ENCODE measurements at places on chromosomes 7 and 10.

- no peak for DNase-seq
Observed at GRCh38 chr7:157854066-157854891, 517.5 kb downstream of the DNAJB6 start.

DNA sequence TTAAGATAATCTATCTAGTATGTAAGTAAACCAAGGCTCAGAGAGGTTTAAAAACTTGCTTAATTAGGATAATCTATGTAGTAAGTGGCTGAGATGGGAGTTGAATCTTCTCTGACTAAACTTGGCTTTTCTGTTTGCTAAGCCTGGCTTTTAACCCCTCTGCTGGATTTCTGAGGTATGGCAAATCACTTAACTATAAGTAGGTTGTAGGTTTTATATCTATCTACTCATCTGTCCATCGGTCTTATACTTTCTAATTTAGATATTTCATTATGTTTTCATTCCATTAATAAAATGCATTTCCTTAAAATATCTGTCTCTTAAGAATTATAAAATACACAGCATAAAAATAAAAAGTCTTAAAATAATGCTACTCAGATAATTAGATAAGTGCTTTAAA, 59.4 kb downstream of the ST7 start:
- no peak for DNase-seq

- DNase-seq = no peak
Observed at GRCh38 chr7:95631527-95631926, 35.2 kb upstream of the PDK4 start.

DNA sequence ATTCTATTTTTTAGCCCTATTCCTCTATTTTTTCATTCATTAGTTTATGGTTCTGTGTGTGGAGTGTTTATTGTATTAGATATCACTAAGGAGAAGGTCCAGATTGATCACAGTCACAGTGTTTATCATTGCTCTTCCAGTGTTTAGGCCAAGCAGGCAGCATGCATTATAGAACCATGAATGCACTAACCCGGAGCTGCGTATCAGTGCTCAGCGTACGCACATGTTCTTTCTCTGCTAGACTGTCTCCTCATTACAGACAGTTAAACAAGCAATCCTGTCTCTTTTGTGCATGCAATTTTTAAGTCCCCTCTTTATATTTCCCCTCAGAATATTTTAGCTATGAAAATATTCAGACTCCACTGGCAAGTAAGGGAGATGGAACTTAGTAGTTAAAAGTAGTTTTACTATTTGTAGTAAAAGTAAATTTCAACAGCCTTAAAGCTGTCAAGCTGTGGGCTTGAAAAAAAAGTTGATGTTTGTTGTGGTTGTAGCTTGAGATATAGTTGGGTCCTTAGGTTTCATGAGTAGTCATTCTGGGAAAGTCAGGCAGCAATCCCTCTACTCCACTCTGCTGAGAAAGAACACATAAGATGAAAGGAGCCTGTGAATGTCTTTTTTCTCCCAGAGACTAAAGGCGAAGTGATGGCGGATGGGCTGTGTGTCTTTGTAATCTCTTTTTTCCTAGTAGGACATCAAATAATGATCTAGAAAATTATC, 260.4 kb downstream of the CDK14 start:
- no peak for DNase-seq

DNA sequence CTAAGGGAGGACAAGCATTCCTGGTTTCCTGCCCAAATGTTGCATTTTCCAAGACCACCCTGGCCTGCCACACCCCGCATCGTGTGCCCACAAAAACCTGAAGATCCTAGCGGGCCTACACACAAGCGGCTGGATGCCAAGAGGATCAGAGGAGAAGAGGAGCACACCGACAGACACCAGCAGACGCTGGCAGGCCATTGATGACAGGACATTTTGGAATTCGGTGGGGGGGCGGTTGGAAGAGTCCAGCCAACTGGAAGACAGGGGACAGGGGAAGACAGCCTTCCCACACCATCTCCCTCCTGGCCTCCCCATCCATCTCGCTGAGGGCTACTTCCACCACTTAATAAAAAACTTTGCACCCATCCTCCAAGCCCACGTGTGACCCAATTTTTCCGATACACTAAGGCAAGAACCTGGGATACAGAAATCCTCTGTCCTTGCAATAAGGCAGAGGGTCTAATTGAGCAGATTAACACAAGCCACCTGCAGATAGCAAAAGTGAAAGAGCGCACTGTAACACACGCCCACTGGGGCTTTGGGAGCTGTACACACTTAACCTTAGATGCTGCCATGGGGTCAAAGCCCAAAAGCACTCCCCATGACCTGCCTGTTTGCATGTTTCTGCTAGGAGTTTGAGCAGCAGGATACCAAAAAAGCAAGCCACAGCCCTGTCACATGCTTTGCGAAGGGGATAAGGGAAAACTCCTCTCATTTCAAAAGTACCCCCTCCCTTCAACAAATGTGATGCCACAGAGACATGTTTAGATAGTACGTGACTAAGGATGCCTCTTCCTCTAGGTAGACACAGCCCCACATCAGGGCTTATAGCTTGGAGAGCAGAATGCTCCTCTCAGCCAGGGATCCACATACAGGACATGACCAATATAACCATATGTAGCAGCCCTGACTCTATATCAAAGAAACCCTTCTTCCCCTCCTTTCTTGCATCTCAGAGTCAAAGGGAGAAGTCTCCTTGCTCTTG, 13.4 kb upstream of the SMNDC1 start:
- DNase-seq = no peak

- no peak for DNase-seq
Observed at GRCh38 chr10:98150544-98150943, 16.1 kb downstream of the R3HCC1L start.

DNA sequence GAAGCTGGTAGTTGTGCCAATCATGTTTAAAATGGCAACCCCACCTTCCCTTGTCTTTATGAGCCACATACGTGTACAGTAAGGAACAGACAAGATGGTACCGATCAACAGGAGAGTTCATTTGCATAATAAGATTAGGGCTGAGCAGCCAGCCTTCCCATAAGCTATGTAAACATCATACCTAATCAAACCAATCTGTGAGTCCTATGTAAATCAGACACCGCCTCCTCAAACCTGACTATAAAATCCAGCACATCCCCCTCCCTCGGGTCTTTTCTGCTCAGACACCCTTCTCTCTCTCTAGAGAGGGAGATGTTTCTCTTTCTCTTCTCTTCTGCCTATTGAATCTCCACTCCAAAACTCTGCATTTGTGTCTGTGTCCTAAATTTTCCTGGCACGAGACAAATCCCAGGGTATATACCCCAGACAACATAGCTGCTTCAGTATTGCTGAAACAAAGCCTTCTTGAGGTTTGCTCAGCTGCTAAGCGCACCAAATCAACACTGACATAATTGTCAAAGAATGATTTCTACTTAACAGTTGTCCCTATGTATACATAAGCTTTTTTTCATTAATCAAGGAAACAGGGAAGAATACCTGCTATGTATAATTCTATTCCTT, 279.2 kb downstream of the THSD7A start:
- DNase-seq = peak; percentile 29

DNA sequence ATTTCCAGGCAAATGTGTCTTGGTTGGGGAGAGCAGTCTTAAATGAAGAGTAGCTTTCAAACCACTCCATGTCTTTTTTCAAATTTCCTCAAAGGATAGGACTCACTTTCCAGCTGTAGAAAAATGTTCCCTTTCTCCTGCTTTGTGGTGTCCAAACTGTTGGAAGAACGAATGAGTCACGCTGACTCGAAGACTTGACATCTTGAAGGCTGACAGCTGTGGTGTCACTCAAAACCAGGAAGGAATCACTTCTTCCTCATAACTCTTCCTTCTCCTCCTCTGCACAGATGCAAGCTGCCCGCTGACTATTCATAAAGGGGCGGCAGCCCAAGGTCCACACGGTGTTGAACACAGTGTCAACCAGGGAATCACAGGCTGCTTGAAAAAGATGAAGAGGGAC, 19.2 kb downstream of the PLA2G12B start:
- DNase-seq = no peak

DNA sequence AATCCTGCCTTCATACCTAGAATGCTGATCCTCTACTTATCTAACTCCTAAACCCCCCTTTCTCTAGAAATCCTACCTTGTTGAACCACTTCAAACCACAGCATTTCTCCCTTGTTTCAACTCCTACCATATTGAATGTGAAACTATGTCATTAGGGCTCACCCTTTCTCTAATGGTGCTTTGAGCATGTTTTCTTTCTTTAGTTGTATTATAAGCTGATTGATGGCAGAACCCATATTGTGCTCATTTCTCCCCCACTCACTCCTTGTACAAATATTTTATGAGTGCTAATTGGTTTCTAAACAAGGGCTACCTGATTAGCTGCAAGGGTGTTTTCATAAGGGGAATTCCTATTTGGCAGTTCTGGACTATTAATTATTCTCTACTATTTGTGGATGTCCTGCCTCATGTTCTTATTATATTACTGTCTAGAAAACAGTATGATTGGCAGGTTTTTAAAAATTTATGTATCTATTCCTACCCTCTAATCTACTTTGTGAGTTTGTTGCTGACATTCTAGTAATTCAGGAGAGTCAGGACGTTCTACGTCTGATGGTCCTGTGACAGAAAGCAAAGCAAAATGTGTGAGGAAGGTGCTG, 765.8 kb downstream of the KCNMA1 start:
- DNase-seq = no peak

DNA sequence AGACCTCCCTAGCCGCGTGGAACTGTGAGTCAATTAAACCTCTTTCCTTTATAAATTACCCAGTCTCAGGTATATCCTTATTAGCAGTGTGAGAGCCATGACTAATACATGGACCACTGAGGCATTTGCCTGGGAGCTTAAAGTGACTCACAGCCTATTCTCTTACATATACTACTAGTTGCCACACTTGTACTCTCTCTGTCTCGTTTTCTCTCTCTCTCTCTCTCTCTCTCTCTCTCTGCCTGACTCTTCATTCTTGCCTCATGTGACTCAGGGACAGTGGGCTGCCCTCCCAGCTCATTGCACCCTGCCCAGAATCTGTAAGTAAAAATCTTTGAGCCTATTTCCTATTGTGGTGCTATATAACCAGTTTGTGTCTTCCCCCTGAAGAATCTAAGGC, 238.5 kb upstream of the MAGI2 start:
- DNase-seq = no peak

- DNase-seq = no peak
Observed at GRCh38 chr7:17844022-17844421, 96.3 kb downstream of the SNX13 start.

Data from T47D (cell line).